ENCODE measurements at places on chromosomes 7 and 10.

DNA sequence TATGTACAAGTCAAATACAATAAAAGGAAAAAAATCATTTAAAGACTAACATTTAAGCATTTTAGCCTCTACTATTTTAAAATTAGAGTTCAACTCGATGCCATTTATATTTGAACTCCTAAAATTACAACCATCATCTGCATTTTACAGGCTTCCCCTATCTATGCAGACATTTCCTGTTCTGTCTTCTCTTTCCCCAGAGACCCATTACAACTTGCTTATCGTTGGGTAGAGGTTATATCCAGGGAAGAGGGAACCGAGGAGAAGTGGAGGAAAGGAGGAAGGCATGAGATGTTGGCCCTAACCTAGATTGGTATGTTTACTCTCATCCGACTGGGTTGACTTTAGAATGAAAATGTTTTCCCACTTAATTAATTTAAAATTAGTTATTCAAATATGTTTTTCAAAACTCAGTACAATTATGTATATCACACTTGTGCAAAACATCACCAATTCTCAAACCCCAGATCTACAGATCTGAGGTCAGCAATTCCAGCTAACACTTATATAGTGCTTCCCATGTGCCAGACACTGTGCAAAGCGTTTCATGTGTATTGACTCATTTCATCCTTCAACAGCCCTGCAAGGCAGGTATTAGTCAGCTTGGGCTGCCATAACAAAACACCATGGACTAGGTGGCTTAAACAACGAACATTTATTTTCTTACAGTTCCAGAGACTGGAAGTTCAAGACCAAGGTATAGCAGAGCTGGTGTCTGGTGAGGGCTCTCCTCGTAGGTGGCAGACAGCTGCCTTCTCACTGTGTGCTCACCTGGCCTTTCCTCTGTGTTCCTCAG lies 27.3 kb upstream of the HERPUD2 start:
- DNase-seq: no peak

DNA sequence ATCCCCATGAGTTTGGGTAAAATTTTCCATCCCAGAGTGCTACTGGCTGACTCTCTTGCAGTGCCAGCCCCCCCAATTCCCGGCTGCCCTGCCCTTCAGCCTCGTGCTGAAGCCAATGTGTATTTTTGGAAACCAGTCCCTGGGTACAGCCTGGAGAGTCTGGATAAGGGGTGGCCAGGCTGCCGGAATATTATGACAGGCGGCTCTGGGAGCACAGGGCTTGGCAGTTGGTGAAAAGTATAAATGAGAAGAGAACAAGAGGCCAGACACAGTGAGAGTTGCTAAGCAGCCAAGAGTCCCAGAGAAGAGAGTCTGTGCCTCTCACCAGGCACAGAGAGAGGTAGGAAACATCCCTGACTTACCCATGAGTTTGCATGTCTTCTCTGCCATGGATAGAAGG lies 53.6 kb downstream of the TMEM130 start:
- no peak for DNase-seq

- no peak for DNase-seq
Observed at GRCh38 chr10:69494626-69495558, 43.6 kb downstream of the TSPAN15 start.

- DNase-seq: no peak
Observed at GRCh38 chr10:99742254-99742653, 10.2 kb downstream of the CUTC start.

- no peak for DNase-seq
Observed at GRCh38 chr10:70809011-70809611, 6.6 kb upstream of the SGPL1 start.

- DNase-seq: no peak
Observed at GRCh38 chr7:121079425-121080169, 91.1 kb downstream of the CPED1 start.

DNA sequence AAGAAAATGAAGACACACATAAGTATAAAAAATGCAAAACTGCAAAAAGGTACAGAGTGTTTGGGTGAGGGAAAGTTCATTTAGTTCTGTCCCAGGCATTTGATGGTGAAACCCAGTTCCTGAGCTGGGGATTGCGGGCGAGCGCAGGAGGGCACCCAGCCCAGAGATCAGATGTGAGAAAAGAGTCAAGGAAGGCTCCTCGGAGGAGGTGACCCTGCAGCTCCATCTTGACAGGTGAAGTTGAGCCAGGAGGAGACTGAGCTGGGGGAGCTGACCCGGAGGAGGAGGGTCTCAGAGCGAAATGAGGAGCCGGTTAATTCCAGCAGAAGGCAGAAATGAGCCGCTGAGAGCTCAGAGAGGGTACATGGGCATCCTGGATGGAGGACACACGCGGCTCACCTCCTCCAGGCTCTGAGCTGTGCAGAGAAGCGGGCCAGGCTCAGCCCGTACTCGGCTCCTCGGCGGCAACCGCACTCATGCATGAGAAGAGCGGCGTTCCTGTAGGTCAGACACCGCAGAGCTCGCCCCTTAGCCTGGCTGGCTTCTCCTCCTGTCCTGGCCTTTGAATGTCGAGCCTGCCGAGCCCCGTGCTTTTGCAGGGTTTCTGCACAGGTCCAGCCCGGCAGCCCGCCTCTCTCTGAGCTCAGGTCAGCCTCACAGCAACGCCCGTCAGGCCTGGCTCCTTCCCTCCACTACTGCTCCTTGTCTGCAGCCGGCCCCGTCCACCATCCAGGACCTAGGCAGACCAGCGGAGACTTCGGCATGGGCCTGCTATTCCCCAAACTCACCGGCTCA lies 9.5 kb upstream of the RAMP3 start:
- DNase-seq: no peak

- DNase-seq: no peak
Observed at GRCh38 chr10:118585794-118586193, 9.7 kb downstream of the PRLHR start.

DNA sequence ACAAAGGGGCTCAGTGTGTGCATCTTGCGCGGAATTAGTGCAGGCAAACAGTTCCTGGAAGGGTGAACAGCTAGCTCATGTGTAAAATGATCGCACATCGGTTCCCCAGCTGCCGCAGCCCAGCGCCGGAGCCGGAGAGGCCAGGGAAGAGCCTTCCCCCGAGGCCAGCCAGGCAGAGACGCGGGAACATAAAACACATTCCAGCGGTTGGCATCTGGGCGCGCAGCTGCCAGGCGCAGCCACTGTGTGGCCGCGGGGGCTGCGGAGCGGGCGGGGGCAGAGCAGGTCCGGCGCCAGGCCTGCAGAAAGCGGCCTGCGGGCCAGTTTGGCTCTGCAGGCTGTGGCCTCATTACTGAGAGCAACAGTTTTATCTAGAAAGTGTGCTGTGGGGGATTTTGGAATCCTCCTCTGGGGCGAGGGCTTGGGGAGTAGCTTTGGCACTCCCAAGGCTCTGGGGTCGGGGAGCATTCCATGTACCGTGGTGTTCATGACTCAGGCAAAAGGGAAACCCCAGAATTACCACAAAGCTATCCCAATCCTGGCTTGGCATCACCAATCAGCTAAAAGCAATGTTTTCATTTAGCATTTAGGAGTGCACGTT lies 74.3 kb downstream of the SAMD9 start:
- peak; percentile 84 for DNase-seq

DNA sequence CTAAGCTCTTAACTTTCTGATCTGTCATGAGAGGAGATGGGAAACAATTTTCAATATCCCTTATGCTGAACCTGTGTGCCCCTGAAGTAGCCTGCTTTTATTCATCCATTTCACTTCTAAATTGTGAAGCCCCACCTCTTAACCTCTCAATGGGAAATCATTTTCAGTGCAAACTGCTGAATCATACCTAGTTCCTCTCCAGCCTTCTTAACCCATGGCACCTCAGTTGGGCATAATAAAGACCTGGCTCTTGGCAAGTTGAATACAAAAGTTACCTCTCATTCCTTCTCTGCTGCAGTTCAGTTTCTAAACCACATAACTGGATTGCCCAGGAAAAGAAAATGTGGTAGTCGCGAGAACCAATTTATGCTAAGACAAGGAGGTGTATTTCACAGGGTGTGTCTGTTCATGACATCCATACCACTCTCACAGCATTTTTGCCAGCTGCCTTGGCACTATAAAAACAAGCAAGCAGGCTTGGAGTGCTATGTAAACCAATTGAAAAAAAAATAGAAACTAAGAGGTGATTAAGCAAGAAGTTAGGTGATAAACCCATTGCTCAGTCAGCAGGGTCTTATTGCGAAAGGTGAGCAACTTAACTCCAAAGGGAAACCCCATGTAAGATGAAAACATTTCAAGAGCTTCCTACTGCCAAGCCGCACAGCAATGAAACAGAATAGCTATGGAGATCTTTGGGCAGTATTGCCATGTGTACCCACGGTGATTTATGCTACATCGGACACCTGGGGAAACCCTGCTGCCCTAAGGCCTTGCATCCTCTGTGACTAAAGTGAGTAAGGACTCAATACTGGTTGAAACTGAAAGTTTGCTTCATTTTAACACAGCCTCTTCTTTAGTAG lies 57.0 kb upstream of the DKK1 start:
- no peak for DNase-seq

DNA sequence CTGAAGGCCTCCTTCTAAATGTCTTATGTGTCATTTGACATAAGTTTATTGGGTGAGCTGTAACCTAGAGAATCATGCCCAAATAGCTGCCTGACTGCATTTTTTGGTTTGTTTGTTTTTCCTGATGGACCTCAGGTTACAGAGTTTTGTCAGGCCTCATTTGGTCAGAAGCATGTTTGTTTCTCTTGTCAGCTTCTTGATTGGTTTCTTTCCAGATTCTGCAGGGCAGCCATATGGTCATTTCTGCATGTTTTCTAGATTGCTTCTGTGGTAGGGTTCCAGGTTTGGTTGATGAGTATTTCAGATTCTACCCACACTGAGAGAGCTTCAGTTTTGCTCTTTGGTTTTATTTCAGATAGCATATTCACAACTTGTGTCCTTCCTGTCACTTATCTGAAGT lies 28.0 kb downstream of the GLCCI1 start:
- DNase-seq: peak; percentile 55

DNA sequence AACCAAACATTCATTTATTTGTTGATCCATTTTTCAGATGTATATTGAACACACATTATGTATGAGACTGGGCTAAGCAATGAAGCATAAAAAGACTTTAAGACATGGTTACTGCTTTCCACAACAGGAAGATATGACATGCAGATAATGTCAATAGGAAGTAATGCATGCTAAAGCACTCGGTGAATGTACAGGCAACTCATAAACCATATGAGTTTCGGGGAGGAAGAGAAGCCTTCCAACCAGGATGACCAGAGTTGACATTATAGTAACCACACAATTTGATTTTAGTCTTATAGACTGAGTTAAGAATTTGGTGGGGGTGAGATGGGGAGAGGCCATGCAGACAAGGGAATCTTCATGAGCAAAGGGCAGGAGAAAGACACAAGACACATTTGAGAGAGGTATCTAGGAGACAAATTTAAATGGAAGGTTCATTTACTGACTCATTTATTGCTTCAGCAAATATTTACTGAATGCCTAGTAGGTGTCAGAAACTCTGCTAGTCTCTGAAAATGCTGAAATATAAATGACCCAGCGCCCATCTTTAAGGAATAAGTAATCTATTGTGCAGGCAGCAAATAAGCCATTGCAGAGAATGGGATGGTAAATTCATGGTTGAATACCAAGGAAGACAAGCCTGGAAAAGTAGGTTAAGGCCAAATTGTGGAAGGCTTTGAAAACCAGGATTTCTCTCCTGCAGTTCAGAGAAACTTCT lies 19.0 kb upstream of the SLK start:
- no peak for DNase-seq

GRCh38 chr10:110498087-110498981 lies 627 bp downstream of the DUSP5 start:
- DNase-seq: peak; percentile 76

GRCh38 chr7:16986755-16987154 lies 105.0 kb upstream of the AGR3 start:
- DNase-seq: no peak

- DNase-seq: peak; percentile 90
Observed at GRCh38 chr7:135758531-135758932, 9.9 kb upstream of the FAM180A start.

- no peak for DNase-seq
Observed at GRCh38 chr10:68981074-68981473, 7.5 kb upstream of the KIFBP start.

- peak; percentile 80 for DNase-seq
Observed at GRCh38 chr7:69781412-69781846, 183.2 kb downstream of the AUTS2 start.

- DNase-seq: no peak
Observed at GRCh38 chr10:21808550-21808949, 195.0 kb downstream of the DNAJC1 start.

- peak; percentile 86 for DNase-seq
Observed at GRCh38 chr10:121511943-121512342, 86.3 kb downstream of the FGFR2 start.

DNA sequence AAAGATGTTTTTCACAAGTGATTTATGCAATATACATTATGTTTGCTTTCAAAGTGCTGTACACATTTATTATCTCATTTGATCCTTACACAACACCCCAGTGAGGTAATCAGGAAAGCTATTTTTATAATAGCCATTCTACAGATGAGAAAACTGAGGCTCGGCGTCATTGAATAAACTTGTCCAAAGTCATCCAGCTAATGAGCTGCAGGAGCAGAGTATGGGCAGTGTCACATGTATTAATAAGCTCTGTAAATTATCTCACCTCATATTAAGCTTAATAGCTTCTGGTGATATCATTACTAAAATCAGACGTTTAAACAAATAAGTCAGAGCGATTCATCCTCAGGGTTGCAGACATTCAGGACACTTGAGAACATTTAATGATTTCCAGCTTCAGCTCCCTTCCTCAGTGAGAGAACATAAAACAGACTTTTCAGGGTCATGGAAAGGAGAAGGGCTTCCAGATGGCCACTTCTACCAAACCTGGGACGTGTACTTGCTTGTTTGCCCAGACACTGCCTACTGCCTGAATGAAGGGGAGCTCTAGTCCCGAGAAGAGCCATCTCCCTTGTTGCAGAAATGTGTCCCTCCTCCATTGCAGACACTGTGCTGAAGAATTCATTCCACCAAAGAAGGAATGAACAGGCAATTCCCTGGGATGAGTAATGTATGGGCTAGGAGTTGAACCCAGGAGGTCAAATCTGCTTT lies 20.5 kb upstream of the FZD1 start:
- DNase-seq: no peak

DNA sequence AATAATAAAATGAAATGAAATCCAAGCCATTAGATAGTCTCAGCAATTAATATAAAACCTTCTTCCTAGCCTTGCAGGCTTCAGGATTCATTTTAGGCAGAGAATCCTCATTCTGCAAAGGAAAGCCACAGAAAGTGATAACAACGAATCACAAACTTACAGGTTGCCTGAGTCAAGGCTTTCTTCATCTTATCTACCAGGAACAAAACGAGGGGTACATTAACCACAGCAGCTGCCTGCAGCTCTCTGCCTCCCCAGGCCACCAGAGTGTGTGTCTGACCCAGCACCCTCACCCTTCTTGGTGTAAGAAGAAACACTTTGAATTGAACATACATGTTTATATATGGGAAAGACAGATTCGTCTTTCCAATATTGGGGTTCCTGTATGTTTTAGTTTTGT lies 12.5 kb upstream of the TNS3 start:
- DNase-seq: no peak

All from islet precursor cell (in vitro differentiated cells).